ENCODE measurements at places on chromosomes 3 and 15.

GRCh38 chr15:47523681-47524475, 193.4 kb upstream of the SEMA6D start:
- DNase-seq: no peak

DNA sequence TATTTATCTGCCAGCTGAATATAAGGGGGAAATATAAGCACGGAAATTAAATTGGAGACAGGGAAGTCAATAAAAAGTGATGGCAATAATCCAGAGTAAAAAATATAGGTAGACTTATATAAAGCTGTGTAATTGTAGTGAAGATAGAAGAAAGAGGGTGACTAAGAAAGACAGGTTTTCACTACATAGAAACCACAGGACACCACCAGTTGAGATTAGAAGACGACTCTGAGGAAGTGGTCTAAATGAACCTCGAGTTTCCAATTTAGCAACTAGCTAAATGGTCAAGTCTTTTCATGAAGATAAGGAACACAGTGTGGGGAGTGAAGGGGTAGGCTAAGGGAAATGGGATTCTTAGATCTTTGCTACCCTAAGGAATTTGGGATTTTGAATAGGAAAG, 188.8 kb upstream of the ARL6 start:
- no peak for DNase-seq

DNA sequence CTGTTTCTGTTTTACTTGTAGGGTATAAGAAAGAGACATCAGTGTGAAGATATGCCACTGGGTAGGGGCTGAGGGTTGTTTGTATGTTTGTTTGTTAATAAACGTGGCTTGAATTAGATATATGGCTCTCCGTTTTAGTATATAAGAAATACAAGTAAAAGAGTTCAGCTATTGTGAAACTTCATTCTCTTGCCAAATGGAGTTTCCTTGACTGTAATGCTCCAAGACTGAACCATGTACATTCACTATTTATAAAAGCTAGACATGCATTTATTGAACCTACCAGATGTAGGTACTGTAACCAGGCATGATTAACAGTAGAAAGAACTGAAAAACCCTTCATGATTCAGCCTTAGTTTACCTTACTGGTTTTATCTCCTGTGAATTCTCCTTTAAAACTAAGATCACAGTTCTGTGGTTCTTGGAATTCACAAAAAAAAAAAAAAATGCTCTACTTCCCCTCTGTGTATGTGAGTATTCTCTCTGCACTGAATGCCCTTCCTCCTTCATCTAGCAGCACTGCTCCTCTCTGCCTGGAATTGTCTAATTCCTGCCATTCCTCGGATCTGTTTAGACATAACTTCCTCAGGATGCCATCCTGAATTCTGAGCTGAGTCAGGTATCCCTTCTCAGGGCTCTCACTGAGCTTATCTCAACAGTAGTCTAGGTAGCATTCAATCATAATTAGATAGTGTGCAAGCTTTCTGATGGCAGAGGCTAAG, 504.4 kb downstream of the FHIT start:
- DNase-seq: no peak

GRCh38 chr3:49498239-49498638, 28.2 kb downstream of the DAG1 start:
- no peak for DNase-seq

DNA sequence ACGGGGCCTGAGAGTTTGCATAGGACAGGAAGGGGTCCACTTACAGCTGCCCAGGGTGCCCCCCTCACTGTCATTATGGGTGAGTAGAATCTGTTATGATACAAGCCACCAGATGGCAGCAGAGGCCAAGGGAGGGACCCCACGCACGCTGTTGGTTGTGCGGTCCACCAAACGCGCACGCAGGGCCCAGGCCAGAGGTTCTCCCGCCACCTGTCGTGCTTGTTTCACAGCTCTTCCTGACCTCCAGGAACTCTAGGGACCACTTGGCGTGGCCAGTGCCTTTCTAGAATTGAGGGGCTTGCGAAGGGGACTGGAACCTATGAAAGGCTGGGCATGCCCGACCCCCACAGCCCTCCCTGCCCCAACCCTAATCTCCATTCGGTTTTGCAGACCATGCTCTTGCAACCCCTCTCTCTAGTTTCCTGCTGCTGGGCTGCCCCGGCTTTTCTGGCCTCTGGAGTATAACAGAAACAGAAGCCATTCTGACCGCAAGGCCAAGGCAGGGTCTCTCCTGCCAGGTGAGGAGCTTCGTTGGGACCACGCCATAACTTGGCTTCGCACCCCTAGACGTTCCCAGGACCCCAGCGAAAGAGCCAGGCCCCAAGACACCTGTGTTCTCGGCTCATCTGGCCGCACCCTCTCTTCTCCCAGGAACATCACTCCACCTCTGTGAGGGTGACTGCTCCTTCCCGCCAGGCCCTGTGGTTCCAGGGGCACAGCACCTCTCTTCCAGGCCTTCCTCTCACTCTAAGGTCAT, 46.0 kb downstream of the ALDH1L1 start:
- peak; percentile 18 for DNase-seq

- DNase-seq: no peak
These were observed 120.1 kb downstream of the GALK2 start for GRCh38 chr15:49290191-49290590.

GRCh38 chr3:25212736-25213135, 215.3 kb upstream of the RARB start:
- no peak for DNase-seq

DNA sequence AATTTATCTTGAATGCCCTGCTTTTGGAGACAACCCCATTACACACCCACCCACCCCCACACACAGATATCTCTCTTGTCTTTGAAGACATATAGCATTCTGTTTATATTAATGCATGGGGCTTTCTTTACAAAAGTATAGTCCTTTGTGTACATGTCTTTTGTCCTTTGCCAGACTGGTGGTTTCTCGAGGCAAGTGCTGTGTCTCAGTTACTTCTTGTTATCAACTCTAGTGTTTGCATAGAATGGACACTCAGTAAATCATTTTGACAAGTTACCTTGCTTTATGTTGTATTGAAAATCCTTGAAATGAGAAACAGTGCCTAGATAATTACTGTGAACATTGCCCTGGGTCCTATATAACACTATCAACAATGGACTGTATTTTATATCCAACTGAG, 33.9 kb downstream of the KBTBD8 start:
- no peak for DNase-seq

DNA sequence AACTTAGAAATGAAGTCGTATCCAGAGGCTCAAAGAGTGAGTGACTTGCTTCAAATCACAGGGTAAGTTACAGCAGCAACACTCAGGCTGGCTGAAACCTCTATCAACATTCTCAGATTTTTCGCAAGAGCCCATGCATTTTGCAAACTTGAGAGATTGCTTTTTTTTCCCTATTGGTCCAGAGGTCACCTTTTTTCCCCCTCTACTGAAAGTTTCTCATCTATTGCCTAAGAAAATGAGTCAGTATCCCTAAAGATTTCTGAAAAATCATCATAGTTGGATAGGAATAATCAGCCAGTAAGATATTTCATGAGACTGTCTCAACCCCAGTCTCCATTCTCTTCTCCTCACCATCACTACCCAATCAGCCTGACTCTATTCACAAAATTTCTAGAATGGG, 410.6 kb downstream of the FOXP1 start:
- DNase-seq: no peak

DNA sequence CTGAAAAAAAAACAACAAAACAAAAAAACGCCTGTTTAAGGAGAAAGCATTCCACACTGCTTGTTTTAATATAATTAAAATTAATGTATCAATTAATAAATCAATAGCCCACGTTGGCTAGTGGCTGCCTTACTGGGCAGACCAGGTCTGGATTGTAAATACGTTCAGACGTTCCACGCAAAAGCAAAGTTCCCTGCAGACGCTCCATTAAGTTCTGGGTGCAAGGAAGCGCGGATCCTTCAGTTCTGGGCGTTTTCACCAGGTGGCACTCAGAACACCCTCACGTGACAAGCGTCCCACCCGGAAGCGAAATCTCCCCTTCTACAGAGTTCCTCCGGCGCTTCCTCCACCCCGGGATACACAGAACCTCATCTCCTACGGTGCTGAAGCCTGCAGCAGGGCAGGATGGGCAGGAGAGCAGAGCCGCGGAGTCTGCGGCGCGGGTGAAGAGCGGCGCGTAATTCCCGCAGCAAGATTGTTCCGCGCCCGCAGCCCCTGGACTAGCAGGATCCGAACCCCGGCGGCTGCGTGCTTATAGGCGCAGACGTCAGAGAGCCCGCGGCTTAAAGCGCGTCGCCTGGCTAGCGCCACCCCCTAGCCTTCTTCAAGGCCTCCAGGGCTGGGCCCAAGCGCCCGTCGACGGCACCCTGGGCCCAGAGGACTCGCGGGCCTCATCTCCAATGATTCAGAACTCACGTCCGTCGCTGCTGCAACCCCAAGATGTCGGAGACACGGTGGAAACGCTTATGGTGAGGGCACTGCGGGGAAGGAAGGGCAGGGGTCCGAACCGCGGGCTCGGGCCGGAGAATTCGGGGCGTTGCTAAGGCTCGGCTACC, at the start of gene SLC25A38:
SLC25A38 (plus strand) TSS at position 326 of the 836 bp plus-strand sequence; CDS start at position 681, 355 bp downstream.
- peak; percentile 87 for DNase-seq

DNA sequence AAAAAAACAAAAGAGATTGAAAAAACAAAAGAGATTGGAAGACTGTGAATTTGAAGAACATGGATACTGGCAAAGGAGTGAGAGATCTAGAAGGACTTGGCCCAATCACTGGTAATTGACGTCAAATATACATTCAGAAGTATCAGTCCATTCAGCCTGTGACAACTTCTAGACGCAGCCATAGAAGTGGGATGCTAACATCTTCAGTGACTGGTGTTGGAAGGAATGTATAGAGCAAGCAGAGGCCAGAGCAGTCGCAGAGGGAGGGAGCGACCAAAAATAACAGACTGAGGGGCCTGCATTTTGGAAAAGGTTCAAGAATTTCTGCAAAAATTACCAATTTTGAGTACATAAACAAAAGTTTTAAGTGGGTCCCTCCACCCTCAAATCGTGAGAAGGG, 473.3 kb downstream of the CADM2 start:
- DNase-seq: no peak

- DNase-seq: no peak
These were observed 72.6 kb upstream of the DPH6 start for GRCh38 chr15:35618260-35619188.

DNA sequence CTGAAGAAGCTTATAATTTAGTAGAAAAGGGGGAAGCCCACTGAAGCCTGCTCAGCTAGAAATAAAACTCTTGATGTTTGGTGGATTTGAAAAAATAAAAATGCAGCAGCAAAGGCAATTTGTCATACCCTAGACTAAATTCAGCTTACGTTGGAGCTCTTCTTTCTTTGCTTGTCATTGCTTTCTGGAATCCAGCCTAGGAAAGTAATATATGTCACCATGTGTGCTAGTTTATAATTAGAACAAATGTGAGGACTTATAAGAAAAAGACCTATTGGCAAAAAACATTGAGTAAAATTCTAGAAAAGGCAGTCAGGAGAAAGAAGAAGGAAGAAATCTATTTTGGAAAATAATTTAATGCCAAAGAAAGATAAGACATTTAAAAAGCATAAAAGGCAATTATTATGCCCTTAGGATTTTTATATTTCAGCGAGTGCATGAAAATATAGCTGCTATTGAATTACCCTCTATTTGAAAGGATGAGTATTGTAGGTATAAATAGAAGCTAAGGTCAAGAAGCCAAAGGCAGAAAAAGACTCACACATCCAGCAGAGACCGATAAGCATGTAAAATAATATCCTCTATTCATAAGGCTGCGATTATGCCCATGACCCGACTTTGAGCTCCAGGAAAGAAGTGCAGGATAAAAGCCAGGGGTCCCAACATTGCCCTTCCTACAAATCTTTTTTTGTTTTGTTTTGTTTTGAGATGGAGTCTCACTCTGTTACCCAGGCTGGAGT, 10.6 kb upstream of the BTBD1 start:
- DNase-seq: no peak

- no peak for DNase-seq
These were observed 159.2 kb downstream of the ZPLD1 start for GRCh38 chr3:102593812-102594602.

GRCh38 chr15:92492551-92493115, 99.0 kb downstream of the ST8SIA2 start:
- DNase-seq: peak; percentile 3

DNA sequence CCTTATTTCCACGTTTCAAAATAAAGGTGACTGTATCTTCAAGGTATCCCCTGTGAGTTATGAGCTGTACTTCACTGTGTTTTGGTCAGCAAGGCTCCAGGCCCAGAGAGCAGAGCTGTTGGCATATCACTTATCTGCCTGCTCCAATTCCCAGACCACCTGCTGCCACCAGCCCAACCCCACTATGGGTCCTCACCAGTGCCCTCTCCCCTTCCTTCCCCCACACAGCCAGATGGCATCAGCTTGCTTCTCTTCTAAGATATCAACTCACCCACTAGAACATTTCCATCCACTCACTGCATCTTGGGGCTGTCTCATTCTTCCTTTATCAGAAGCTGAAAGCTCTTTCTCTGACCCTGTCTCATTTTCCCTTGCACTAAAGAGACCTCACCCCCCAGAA, 136.9 kb upstream of the EIF1B start:
- DNase-seq: no peak

DNA sequence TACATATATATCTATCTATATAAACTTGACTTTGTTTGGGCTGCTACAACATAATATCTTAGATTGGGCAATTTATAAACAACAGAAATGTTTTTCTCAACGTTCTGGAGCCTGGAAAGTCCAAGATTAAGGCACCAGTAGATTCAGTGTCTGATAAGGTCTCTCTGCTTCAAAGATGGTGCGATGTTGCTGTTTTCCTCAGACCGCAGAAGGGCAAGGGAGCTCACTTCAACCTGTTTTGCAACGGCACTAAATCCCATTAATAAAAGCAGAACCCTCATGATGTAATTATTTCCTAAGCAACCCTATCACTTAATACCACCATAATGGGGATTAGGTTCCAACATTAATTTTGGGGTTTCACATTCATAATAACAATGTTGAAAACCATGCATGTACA, 1134.8 kb downstream of the NSUN3 start:
- no peak for DNase-seq

DNA sequence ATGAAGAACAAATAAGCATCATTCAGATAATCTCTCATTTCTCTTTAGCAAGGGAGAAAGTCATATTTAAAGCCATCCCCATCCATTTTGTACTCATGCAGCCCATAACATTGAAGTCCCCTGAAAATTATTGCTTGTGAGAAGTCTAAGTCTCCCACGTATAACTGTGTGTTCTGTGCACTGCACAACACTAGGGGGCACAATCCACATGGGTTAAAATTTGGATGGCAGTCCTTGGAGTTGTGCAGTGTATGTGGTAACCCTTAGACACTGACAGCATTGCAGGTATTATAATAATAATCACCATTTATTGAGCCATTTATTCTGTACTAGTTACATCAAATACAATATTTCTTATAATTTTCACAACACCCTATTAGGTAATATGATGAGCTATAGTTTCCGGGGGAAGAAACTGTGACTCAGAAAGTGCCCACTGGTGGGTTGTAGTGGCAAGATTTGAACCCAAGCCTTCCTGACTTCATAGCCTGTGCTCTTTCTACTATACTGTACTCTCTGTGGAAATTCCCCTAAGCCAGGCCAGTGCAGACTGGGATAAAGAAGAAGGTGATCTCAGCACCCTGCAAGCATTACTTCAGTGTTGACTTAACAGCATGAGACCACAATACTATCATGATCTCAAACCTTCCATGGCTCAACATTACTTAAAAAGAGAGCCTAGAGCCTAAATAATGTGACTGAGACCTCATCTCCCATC, 15.7 kb downstream of the KCNAB1 start:
- no peak for DNase-seq
